ENCODE measurements at places on chromosomes 1 and 21.

DNA sequence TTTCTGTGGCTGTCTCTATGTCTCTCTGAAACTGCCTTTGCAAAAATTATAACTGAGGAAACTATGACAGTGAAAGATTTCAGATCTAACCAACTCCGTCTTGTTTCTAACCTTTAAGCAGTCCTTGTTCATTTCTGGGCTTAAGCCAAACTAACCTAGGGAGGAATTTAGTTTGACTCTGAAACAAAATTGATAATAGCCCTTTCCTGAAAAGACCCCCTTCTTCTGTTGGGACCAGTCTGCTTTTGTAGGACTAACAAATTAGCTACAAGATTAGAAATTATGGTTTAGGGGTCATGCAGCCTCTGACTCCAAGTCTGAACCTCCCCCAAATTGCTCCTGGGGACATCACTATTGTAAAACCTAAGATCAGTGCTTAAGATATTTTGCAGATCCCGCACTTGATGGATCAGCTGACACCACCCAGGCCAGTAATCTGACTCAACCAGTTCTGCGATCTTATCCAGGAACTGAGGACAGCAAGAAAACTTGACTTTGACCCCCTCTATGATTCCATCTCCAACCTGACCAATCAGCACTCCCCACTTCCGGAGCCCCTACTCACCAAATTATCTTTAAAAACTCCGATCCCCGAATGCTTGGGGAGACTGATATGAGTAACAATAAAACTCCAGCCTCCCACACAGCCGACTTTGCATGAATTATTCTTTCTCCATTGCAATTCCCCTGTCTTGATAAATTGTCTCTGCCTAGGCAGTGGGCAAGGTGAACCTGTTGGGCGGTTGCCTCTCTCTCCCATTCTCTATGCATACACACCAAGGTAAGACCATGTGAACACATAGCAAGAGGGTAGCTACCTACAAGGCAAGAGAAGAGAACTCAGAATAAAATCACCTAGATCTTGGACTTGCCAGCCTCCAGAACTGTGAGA is 11.1 kb upstream of the TRIM63 start:
- DNase-seq, result no peak

DNA sequence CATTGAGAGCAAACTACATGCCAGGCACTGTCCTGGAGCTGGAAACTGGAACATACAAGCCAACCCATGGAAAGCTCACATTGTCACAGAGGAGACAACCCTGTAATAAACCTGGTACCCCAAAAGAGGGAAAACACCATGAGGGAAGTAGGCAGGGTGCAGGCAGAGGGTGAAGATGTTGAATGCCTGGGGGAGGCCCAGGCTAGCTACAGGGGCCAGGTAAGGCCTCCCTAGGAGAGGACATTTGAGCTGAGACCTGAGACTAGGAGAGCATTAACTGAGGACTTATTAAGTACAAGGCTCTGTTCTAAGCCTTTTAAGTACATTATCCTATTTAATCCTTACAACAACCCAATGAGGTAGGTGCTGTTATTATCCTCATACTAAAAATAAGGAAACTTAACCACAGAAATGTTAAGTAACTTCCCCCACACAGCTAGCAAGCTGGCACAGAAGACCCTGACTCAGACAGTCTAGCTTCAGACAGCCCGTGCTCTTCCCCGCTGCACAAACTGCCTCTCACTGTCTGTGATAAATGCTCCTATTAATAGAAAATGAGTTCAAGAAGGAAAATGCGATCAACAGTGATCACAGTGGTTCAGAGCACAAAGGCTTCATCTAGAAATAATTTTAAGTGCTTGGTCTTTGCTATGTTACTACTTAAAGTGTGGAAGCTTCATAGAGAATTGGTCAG is 41.8 kb downstream of the ZNF281 start:
- DNase-seq, result no peak

- DNase-seq, result no peak
Measured at GRCh38 chr1:217270101-217270500, 360.8 kb downstream of the GPATCH2 start.

DNA sequence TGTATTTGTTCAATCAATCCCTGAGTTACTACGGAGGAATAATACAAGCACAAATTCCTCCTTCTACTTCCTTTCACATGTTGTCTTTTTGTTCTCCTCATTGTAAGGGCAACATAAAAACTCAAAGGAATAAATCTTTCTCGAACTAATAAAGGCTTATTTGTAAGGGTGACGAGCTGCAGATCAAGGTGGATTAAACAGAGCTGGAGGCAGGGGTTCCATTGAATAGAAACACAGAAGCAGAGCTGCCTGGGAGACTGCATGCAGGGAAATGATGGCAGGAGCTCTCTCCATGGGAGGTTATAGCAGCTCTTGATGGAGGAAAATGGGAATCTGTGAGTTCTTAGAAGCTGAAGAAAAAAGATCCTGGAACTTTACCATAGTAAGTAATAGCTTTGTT is 160.2 kb downstream of the CYYR1 start:
- DNase-seq, result no peak

DNA sequence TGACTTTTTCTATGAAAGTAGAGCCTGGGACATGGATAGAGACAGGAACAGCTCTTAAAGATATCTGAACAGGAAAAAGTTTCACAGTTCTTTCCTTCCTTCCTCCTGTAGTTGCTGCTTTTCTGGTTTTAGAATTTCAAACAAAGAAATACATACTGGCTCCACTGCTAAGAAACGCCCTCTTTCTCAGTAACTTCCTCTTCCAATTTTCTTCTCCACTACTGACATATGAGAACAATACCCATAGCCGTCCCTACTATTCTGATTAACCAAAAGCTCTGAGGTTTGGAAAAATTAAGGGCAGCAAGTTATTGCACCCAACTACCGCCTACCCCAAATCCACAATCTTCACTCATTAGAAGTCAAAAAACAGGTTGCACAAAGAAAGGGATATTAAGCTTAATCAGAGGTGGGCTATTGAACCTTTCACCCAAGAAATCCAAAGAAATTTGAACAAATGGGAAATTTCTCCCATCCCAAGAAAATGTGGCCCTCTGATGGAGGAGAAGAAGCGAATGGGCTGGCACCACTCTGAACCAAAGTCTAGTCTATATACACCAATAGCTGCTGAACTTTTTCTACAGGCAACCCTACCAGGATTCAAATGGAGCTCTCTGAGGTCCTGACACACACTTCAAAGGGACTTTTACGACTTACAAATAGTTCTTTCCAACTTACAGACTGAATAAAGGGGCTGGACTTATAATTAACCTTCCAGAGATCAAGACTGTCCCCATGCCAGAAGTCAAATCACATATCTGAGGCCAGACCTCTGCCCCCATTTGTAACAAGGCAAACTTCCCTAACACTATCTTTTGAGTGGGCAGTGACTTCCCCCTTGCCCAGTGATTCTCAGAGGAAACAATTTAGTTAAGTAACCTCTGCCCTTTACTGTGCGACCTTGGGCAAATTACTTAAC is 1.7 kb downstream of the WASF2 start:
- peak; percentile 74 for DNase-seq

- DNase-seq, result no peak
Measured at GRCh38 chr1:157040802-157041201, 4.7 kb downstream of the ARHGEF11 start.

DNA sequence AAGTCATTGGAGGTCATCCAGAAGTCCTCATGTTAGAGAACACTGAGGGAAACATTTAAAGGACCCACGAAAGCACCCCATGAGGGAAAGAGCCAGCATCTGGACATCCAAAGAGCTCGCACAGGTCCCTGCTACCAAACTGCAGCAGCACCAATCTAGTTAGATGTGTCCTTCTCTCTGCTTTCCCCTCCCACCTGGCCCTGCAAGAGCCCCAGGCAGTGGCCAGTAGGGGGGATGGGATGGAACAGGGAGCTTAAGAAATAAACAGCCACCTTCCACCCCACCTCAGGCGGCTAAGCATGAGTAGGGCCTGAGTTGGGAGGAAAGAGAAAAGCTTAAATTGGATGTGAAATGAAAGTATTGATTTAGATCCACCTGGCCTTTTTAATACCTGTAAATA is 175.9 kb upstream of the KCND3 start:
- DNase-seq, result no peak

DNA sequence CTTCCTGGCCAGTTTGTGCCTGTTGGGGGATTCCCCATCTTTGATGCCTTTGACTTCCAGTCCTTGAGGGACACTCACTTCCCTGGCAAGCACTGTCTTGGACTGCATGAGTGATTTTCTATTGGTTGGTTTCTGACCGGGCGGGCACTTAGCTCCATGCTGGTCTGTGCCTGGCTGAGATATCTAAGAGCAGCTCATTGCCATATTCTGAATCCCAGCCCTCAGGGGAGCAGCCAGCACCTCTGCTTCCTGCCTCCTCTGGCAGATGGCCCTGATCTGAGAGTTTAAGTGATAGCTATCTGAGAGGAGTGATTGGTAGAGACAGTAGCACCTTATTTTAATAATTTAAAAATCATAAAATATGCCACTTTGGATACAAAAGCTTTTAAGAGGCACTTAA is 52.5 kb downstream of the DISC1 start:
- DNase-seq, result no peak

GRCh38 chr1:89873770-89874169 is 52.9 kb downstream of the LRRC8D start:
- no peak for DNase-seq

- no peak for DNase-seq
Measured at GRCh38 chr1:175138579-175138978, 54.0 kb downstream of the KIAA0040 start.

- DNase-seq, result no peak
Measured at GRCh38 chr1:53498555-53499131, 39.4 kb downstream of the DMRTB1 start.

DNA sequence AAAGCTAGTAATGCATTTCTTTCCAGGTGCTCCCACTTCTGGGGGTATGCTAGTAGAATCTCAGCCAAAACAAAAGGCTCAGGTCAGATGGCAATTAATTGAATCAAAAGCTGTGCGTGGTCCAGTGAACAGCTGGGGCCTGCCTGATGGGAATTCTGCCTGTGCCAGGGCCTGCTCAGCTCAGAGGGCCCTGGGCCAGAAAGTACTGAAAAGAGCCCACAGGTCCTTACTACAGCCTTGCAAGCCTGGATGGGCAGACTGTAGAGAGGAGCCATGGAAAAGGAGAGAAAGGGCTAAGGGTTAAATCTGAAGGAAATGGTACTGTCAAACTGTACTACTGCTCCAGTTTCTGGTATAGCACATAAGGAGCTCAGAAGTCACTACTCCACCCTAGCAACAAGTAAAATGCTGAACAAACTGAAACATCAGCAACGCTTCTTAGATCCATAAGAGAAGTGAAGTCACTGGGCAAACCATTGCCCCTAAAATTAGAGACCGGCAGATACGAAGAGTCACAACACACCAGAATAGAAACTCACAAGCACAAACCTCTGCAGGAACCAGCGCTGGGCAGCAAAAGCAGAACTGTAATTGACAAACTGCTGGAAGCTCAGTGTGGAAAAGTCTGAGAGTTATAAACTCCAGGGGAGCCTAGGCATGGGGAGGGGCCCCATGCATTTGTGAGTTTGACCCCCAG is 121.1 kb upstream of the SYT6 start:
- no peak for DNase-seq

DNA sequence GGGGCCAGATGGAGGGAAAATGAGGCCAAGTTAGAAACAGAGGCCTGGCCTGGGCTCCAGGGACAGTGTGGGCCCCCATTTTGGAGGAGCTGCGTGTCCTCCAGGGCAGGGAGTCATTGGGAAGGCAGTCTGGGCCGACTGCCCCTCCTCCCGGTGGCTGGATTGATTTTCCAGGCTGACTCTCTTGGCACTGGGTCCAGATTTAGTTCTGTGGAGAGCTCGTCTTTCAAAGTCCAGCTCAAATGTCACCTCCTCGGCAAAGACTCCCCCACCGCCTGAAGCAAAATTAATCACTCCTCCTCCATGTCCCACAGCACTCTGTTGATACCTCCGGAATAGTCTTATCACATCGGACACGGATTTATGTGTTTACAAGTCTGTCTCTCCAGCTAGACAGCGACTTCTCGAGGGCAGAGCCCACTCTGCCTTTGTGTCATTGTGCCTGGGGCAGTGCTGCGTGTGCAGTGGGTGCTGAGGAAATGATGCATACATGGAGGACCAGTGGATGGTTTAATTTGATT is 175.1 kb downstream of the CAMTA1 start:
- DNase-seq, result no peak

Measured in NAMALWA (cell line).